Osteoblast (primary cell): ENCODE measurements at places on chromosomes 4 and X. TPM values are rescaled to one million over a fixed set of nuclear protein-coding genes. Genes with fewer than 3 reads are reported as not detected.

Gene BMP3
- not detected in 2 replicates for total RNA-seq

Gene ZNF81
- 5.8 and 7.7 TPM in 2 replicates for total RNA-seq

Gene EGF
- total RNA-seq, result 0.36 and 1.2 TPM in 2 replicates

Gene HSFX4
- not detected in 2 replicates for total RNA-seq

Gene IQCM
- not detected in 2 replicates for total RNA-seq

Gene FAM9C
- under 0.01 TPM in 1 of 2 replicates, not detected in the other for total RNA-seq

Gene GPC3
- total RNA-seq, result not detected in 2 replicates

Gene KCNIP4
- under 0.01 TPM in 1 of 2 replicates, not detected in the other for total RNA-seq

Gene GAGE1
- not detected in 2 replicates for total RNA-seq

DNA sequence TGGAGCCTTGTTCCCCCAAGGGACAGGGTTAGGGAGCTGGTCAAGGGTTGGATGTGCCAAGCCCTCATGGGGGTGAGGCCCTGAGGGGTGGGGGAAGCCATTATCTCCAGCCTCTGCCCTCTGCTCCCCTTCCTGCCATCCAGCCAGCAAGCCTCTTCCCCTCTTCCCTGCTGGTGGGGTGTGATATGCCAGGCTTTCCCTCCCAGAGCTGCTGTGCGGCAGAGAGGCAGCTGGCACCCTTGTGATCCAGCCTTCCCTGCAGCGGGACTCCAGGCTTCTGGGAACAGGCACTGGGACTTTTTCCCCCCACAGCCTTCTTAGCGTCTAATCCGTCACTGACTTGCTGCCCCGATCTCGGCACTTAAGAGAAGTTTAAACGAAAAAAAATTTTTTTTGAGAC is 6.3 kb downstream of the SSR4 start:
- peak; percentile 88 for DNase-seq

GRCh38 chr4:128177498-128177897 is 110.1 kb downstream of the PGRMC2 start:
- DNase-seq, result no peak

- DNase-seq, result no peak
Measured at GRCh38 chr4:166277401-166277800, 404.4 kb downstream of the TLL1 start.

DNA sequence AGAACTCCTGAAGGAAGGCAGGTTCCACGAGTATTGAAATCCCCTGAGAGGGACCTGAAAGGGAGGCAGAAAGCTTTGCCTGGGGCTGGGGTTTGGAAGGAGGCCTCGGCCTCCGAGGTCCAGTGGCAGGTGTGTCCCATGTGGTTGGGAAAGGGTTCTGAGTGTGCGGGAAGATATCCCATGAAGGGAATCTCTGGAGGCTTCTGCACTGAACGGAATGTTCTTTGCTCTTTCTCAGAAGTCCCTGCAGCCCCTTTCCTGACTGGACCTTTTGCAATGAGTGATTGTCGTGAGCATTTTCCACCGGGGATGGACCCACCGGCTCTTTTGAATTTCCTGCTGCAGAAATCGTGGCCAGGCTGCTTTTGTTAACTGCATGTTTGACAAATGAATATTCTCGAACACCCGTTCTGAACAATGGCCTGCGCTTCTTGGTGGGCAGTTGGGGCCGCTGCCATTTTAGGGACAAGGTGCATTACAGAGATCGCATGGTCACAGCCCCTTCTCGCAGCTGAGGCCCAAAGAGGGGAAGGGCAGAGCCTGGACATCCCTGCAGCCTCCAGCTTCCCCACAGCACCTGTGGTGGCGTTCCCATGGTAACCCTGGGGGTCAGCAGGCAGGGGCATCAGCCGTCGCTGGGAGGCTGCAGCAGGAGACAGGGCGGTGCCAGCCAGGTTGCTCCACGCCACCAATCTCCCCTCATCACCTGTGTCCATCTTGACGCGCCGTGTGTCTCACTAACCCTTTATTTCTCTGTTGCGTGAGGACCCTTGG is 18.3 kb upstream of the HTRA3 start:
- peak; percentile 64 for DNase-seq

DNA sequence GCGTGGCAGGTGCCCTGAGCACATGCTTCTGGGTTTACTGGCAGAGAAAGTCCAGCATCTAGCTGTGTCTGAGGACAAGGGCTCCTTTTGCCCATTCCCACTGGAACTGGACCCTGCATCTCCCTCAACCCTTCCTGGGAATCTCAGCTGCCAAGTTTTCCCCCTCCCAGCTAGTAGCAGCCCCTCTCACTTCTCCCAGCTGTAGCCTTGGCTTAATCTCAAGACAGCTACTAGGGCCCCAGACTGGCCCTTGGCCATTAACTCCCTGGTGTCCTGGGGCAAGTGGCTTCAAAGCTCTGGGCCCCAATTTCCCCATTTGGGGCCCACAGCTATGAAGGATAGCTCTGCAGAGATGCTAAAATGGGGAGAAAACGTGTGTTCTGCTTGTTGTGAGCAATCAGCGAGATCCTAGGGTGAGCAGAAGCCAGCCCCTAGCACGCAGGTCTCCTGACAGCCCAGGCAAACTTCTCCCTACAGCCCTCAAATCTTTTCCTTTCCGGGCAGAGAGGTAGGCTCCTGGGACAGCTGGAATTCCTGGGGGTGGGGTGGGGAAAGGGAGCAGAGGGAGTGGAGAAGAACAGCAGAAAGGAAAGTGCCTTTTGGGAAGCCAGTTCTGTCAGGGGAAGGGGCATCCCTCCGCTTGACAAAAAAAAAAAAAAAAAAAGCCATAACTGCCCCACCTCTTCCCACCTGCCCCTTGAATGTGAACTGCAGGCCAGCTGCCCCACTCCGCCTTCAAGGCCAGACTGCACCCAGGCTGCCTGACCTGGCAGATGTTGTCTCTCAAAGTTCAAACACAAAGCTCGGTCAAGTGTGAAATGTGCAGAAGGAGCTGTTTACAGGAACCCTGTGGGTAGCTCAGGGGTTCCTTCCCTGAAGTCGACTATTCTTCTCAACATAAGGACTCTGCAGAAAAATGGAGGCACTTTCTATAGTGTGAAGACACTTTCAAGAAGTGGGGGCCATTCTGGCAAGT is 16.6 kb downstream of the FGD1 start:
- DNase-seq, result no peak

GRCh38 chrX:68980906-68981616 is 152.2 kb downstream of the EFNB1 start:
- no peak for DNase-seq

- DNase-seq, result no peak
Measured at GRCh38 chrX:77788050-77788449, 2.0 kb upstream of the ATRX start.

DNA sequence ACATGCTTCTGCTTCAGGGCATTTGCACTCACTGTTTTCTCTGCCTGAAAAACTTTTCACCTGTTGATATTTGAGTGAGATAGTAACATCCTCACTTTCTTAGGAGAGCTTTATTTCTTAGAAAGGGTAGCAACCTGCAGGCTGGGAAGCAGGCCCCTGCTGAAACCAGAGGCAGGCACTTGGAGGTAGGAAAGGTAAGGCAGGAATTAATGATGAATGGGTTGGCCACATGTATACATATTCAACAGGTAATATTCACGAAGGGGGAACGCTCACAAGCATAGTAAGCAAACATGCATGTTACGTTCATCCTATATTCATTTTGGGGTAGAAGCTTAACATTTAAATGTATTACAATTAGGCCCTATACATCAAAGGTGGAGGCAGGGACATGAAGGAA is 3.1 kb downstream of the SPATA18 start:
- DNase-seq, result no peak

DNA sequence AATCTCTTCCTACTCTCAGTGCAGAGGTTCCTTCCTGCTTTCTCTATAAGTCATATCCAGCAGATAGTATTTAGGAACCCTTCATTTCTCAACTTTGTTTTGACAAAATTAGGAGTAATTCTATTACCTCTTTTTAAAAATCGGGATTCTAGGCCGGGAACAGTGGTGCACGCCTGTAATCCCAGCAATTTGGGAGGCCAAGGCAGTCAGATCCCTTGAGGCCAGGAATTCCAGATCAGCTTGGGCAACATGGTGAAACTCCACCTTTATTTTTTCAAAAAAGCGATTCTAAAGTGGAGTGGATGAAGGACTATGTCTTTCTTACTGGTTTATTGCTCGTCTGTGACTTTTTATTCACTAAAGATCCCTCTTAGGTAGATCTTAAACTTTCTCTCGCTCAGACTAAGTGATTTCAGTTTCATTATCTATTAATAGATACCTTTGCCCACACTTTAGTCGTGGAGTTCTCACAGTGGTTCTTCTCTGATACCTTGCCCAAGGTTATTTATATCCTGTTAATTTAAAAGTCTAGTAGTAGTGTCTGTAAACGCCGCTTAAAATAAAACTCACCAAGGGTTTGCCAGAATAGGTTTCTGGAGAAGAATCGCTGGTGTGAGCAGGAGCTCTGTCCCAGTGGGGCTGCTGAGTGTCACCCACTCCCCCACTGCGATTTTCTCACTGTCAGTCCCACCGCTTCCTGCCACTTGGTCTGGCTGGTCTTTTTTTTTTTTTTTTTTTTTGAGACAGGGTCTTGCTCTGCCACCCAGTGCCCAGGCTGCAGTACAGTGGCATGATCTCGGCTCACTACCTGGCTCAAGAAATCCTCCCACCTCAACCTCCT is 27.0 kb upstream of the TMEM131L start:
- DNase-seq, result peak; percentile 9

GRCh38 chr4:81353861-81354260 is 117.8 kb downstream of the RASGEF1B start:
- no peak for DNase-seq

DNA sequence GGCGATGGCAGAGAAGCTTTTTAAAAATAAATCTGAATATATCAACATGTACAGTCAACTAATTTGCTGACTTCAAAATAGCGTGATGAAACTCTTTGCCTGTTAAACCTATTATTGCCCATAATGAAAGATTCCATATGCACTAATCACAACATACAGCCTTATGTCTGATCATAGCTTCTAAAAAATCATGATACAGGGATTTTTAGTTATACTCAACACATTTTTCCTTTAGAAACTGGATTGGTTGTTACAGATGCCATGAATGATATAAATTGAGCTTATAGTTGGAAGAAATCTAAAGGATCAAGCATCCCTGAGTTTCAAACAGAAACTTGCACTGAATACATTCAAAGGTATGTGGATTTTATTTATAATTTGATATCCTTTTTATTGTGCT is at the start of gene AMELX:
Gene AMELX, plus strand, starts transcription at position 301 of the 400 bp plus-strand sequence. CDS start 1,376 bp downstream, outside the sequence.
- DNase-seq, result no peak

DNA sequence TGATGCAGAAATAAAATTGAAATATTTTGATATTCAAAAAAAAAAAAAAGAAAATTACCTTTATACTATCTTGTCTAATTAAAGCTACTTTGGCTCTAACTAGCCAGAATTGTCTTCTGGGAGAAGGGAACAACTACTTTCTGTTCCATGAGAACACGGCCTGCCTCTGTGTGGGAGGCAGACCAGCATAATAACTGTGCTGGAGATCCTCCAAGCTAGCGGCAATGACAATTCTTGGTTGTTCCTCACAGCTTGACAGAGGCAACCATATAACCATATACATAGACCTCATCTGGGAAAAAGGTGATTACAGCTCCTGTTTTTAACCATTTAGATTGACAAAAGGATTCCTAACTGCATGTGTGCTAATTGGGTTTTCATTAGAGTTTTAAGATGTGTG is 95.7 kb downstream of the RBMX2 start:
- DNase-seq, result no peak

DNA sequence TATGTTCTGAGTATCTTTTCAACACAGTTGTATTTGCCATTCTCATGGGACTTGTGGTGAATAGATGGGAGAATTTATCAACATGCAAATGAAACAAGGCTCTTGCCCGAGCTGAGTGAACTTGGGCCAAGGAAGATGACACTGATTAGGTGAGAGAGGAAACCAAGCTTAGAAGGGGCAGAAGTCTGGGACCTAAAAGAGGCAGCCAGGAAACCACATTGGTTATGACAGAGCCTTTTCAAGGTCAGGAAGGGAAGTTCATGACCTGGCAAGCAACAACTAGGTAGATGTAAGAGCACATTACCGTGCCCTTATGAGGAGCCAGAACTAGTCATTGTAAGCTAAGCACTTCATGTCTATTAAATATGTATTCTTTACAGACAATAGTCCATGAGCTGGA is 590.3 kb downstream of the PACRGL start:
- DNase-seq, result no peak

DNA sequence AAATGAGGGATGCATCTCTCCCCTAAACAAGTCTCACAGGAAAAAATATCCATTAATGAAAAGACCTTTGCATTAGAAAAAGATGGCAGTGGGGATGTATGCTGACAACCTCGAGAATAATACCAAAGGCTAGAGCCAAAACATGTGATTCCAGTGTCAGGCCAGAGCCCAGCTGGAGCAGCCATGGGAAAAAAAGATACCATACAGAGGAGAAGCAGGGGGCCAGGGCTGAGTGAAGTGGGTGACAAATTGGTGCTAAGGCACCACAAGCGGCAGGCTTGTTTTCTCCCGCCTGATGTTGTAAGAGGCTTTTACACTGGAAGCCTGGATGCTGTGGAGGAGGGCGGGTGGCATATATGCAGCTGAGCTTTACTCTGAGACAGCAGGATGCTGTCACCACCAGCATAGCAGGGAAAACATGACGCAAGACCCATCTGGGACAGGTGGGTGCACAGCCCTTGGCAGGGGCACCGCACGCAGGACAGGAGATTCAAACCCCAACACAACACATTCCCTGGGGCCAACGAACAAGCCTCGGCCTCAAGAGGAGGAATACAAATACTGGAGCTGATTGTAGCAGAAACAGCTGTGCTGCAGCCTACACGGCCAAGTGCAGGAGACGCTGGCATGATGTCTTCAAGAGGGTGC is 91.9 kb downstream of the TSPAN5 start:
- DNase-seq, result no peak

GRCh38 chr4:99463566-99463965 is 28.4 kb upstream of the ADH7 start:
- DNase-seq, result no peak

- no peak for DNase-seq
Measured at GRCh38 chr4:150206954-150207353, 128.7 kb downstream of the DCLK2 start.

GRCh38 chr4:33133723-33134122 is 2413.6 kb downstream of the PCDH7 start:
- DNase-seq, result no peak

DNA sequence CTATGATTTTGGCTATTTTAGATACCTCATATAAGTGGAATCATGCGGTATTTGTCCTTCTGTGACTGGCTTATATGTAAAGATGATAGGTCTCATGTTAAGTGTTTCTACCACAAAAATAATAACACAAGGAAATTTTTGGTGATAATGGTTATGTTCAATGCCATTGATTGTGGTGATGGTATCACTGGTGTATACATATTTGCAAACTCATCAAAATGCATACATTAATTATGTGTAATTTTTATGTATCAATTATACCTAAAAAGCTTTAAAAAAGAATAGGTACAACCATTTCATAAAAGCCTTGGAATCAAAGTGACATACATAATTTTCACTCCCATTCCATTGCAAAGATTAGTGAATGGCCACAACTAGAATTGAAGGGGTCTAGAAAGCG is 178.3 kb upstream of the FMR1 start:
- DNase-seq, result no peak

DNA sequence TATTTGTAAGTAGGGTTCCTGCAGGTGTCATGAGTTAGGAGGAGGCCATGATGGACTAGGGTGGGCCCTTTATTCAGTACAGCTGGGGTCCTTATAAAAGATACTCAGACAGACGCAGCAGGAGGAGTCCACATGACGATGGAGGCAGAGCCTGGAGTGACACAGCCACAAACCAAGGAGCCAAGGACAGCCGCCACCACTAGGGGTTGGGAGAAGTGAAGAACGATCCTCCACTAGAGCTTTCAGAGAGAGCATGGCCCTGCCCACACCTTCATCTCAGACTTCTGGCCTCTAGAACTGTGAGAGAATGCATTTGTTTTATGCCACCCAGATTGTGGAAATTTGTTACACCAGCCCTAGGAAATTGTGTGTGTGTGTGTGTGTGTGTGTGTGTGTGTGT is 31.1 kb downstream of the JAKMIP1 start:
- DNase-seq, result no peak

GRCh38 chrX:7891928-7892327 is 35.3 kb downstream of the PNPLA4 start:
- no peak for DNase-seq
